ENCODE measurements at places on chromosomes 1 and 21. TPM values are rescaled to one million over a fixed set of nuclear protein-coding genes. Genes with fewer than 3 reads are reported as not detected.

- no peak overlapping the region for H3K4me3 ChIP-seq
- no peak overlapping the region for H3K27ac ChIP-seq
- H3K27me3 ChIP-seq: no peaks in the 10 kb centered on the region
- H3K4me1 ChIP-seq: no peaks in the 10 kb centered on the region
- H3K36me3 ChIP-seq: no peaks in the 10 kb centered on the region
- no peak for DNase-seq
Measured at GRCh38 chr1:233394860-233395717, 67.6 kb downstream of the MAP3K21 start.

- DNase-seq: no peak
- no peaks in the 10 kb centered on the region for H3K27me3 ChIP-seq
- H3K4me1 ChIP-seq: no peaks in the 10 kb centered on the region
- no peaks in the 10 kb centered on the region for H3K36me3 ChIP-seq
Measured at GRCh38 chr1:233951804-233952203, 47.3 kb downstream of the SLC35F3 start.

DNA sequence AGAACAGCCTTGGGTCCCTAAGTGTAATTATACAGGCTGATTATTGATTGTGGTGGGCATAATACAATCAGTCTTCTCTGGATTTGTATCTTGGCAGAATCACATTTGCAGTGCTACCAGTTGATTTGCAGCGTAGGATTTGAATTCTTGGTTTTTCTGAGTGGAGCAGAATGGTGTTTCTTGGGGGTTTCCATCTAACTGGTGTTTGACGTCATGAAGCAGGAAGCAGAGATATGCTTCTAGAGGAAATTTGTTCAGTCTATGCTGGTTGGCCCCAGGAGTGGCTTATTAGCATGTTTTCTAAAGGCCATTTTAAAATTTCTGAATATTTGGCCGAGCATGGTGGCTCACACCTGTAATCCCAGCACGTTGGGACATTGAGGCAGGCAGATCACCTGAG is 3.4 kb downstream of the CTTNBP2NL start:
- no peaks in the 10 kb centered on the region for H3K36me3 ChIP-seq
- no peak overlapping the region for H3K4me3 ChIP-seq
- H3K27ac ChIP-seq: no peak overlapping the region
- H3K4me1 ChIP-seq: peaks cover 13% of the 10 kb centered on the region

DNA sequence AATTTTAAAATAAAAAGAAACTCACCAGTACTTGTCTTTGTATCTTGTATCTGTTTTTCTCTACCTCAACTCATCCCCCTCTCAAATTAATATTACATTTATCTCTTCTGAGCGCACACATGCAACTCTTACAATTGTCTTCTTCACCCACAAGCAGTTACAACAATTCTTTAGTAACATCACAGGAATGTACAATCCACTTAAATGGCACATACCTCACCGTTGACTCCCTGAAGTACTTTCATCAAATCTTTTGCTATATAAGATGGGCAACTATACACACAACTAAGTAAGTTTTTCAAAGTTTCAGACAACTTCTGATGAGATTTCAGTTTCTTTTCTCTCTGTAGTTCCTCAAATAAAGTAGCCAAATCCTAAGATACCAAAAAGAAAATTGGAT is 28.3 kb downstream of the HEATR1 start:
- no peak for DNase-seq
- no peaks in the 10 kb centered on the region for H3K27me3 ChIP-seq
- no peak overlapping the region for H3K27ac ChIP-seq
- peaks cover 40% of the 10 kb centered on the region for H3K36me3 ChIP-seq
- H3K4me3 ChIP-seq: no peak overlapping the region
- H3K4me1 ChIP-seq: no peaks in the 10 kb centered on the region

DNA sequence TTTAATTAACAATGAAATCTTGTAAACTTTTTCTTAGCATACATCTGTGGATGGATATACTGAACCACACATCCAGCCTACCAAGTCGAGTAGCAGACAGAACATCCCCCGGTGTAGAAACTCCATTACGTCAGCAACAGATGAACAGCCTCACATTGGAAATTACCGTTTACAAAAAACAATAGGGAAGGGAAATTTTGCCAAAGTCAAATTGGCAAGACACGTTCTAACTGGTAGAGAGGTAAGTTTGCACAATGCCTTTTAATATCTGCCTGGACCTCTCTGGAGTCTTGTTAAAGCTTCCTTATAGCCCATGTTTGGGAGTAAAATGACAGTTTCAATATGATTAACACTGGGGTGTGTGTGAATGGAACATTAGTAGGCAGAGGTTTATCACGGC is 51.4 kb downstream of the MARK1 start:
- H3K36me3 ChIP-seq: no peaks in the 10 kb centered on the region
- no peaks in the 10 kb centered on the region for H3K4me1 ChIP-seq

DNA sequence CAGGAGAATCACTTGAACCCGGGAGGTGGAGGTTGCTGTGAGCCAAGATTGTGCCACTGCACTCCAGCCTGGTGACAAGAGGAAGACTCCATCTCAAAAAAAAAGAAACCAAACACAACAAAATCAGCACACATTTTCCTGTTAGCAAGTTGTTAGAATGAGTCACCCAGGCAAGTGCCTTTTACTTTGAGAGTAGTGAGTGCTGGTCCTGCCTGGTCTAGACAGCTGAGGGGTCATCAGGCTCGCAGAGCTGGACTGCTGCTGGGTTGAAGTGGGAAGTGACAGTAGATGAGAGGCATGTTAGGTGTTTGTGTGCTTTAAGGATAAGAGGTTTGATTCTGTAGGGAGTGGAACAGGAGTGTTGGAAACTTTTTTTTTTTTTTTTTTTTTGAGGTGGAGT is 31.9 kb downstream of the GNPAT start:
- DNase-seq: no peak
- H3K27me3 ChIP-seq: no peaks in the 10 kb centered on the region
- peaks cover 52% of the 10 kb centered on the region for H3K36me3 ChIP-seq
- no peaks in the 10 kb centered on the region for H3K4me1 ChIP-seq
- H3K4me3 ChIP-seq: no peak overlapping the region
- H3K27ac ChIP-seq: no peak overlapping the region

- no peaks in the 10 kb centered on the region for H3K27me3 ChIP-seq
- DNase-seq: no peak
- no peaks in the 10 kb centered on the region for H3K4me1 ChIP-seq
- H3K36me3 ChIP-seq: no peaks in the 10 kb centered on the region
- H3K4me3 ChIP-seq: no peak overlapping the region
- H3K27ac ChIP-seq: no peak overlapping the region
Measured at GRCh38 chr1:66288048-66288447, 245.9 kb upstream of the SGIP1 start.

TDRD10 gene
- total RNA-seq: 0.23 TPM

Measured in liver (tissue), 10 donors.